ENCODE measurements at places on chromosomes 7 and 10. TPM values are rescaled to one million over a fixed set of nuclear protein-coding genes. Genes with fewer than 3 reads are reported as not detected.

The MGAM2 gene
- 0.08 TPM for total RNA-seq

The OPALIN gene
- not detected for total RNA-seq

The PON1 gene
- total RNA-seq, result not detected

The CCDC172 gene
- not detected for total RNA-seq

The ACTR1A gene
- 58.0 TPM for total RNA-seq

The SDK1 gene
- 0.13 TPM for total RNA-seq

The LIPM gene
- not detected for total RNA-seq

The PNLIPRP2 gene
- total RNA-seq, result not detected

The C10orf53 gene
- not detected for total RNA-seq

The MRPS24 gene
- 42.3 TPM for total RNA-seq

The MAPK8 gene
- 34.0 TPM for total RNA-seq

The PFKP gene
- total RNA-seq, result 106 TPM

The OR2A1 gene
- not detected for total RNA-seq

The FAM185A gene
- 4.9 TPM for total RNA-seq

The SAP25 gene
- 33.1 TPM for total RNA-seq

The CFTR gene
- not detected for total RNA-seq

The PDK4 gene
- 0.20 TPM for total RNA-seq

The IDI2 gene
- total RNA-seq, result not detected

The OR2A5 gene
- total RNA-seq, result not detected

The PAX4 gene
- not detected for total RNA-seq

The CTAGE15 gene
- total RNA-seq, result not detected

The AKR1C1 gene
- 1.2 TPM for total RNA-seq

The NME8 gene
- total RNA-seq, result not detected

All from T-helper 17 cell (primary cell).